ENCODE measurements at places on chromosomes 4 and X.

GRCh38 chr4:188551156-188551555 lies 411.9 kb downstream of the TRIML1 start:
- no peak for DNase-seq

- DNase-seq: no peak
Observed at GRCh38 chr4:153114771-153115321, 89.4 kb upstream of the TRIM2 start.

- DNase-seq: no peak
Observed at GRCh38 chr4:15458616-15459015, 11.1 kb upstream of the CC2D2A start.

DNA sequence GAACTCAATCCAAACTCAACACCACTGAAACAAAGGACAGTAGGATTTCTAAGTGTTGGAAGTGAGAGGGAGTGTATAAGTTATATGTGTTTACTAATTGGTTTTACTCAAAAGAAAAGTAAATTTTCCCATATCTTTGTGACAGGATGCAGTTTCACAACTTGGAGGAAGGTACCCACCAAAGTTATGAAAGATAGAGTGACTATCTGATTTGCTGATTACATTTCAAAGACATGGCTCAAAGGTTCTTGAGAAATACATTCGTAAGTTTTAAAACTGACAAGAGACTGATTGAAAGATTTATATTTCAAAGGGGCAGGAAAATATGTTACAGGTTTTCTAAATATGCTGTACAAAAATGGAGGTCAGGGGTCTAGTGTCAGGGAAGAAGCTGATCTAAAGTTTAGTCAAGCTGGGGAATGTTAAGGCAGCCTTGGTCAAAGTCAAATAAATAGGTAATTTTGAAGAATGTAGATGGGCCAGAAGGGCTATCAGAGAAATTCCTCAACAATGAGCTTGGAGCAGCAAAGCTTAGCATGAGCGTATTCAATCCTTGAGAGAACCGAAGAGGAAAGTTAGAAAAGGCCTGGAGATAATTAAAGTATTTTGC lies 9.7 kb upstream of the COMMD8 start:
- no peak for DNase-seq

DNA sequence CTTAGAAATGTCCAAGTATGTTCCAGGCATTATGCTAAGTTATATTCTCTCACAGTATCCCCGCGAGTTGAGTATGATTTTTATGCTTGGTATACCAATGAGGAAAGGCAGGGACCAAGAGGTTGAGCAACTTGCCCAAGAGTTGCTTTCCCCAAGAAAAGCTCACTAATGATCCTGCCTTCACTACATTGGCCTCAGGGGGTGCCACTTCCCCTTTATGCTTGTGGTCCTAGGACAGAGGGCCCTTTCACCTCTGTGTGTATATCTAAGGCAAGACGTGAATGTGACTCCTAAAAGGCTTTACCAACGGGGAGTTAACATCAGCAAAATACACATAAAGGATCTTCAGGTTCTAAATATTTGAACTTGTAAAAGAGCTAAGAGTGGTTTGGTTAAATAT lies 164.4 kb upstream of the CPEB2 start:
- DNase-seq: no peak

DNA sequence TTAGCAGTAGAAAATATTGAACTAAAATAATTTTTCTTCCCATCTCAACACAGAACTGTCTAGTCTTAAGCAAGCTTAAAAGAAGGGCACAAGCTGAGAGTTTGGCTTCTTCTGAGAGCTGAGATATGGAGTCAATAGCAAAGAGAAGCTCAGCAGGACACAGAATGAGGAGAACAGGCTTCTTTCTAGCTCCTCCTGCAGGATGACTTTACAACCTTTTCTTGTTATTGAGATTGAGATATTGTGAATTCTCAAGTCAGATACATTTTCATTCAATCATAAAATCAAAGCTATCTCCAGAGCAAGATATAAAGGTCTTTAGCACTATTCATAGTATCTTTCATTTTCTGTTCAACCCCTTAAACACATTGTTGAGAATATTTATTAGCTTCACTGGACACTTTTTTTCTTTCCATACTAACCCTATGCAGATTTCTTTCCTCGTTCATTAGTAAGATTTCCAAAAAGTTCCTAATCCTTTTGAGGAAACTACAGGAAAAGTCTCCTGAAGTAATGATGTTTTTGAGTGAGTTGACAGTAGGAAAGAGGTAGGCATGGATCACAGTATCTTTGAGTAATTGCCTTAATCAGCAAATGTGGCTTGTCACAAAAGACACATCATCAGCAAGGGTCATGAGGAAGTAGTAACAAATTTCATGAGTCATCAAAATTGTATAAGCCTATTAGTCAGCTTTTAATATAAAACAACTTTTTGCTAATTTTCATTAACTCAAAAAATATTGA lies 17.8 kb upstream of the CXCL3 start:
- DNase-seq: no peak

DNA sequence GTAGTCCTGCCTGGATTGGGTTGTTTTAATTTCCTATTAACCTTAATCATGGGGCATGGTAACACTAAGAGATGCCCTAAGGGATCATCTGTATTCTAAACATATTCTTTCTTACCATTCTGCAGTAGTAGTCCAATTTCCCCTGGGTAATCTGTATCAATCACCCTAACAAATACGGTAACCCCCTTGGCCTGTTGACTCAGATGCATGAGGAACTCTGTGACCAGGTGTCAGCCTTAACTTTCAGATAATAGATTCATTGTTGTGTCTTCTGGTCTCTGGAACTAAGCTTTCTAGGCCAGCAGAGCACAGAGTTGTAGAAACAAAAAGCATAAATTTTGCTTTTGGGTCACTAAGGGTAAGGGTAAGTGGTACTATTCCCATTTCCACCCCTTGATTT lies 13.1 kb upstream of the BANK1 start:
- no peak for DNase-seq

GRCh38 chrX:93985344-93986307 lies 311.6 kb downstream of the FAM133A start:
- DNase-seq: no peak

GRCh38 chr4:76590798-76591281 lies 155.8 kb downstream of the SHROOM3 start:
- no peak for DNase-seq

GRCh38 chrX:39941332-39941920 lies 156.3 kb downstream of the BCOR start:
- DNase-seq: no peak

- no peak for DNase-seq
Observed at GRCh38 chrX:29666366-29666765, 549.0 kb upstream of the MAGEB2 start.

GRCh38 chr4:68175562-68176155 lies 46.0 kb upstream of the TMPRSS11F start:
- no peak for DNase-seq

GRCh38 chrX:16786791-16787735 lies 797 bp downstream of the TXLNG start:
- DNase-seq: no peak

- DNase-seq: no peak
Observed at GRCh38 chr4:22071749-22072148, 123.2 kb upstream of the KCNIP4 start.

DNA sequence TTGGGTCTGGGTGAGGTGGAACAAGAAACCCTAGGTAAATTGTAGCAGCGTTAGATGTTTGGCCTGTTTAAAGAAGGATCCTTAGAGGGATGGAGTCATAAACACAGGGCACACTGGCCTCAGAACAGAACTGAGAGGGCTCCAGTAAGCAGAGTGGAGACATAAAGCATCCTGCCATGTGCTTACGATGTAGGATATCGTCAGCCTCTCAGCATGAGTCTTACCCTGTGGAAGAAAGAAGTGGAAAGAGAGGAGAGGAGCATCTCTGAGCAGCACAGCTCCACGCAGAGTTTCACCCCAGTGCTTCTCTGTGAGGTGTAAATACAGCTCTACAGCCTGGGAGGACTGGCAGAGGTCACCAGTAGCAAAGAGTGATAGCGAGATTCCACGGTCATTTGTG lies 27.8 kb upstream of the SORBS2 start:
- no peak for DNase-seq

- DNase-seq: no peak
Observed at GRCh38 chr4:183631577-183632198, 27.3 kb downstream of the RWDD4 start.

DNA sequence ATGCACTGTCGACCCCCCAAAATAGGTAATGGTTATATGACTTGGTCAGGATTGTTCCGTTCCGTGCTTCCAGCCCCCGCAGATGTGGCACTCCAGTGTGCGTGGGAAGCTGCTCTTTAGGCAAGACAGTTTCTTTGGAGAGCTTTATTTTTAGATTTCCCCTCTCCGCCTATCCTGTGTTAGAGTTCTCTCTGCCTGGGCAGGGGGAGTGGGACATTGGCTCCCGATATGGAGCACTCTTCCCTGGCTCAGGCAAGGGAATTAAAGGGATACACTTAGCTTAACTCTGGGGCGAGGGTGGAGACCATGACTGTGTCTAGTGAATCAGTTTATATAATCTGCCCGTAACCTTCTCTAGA lies 36.0 kb downstream of the DLG3 start:
- no peak for DNase-seq

GRCh38 chr4:70945046-70945445 lies 42.9 kb downstream of the MOB1B start:
- DNase-seq: no peak
